Activated CD4-positive, alpha-beta T cell treated with anti-CD3 and anti-CD28 coated beads for 48 hours (primary cell): ENCODE measurements at places on chromosomes 5 and 9.
A peak's percentile ranks its signal among the peaks of the same experiment; 100 is the strongest.

DNA sequence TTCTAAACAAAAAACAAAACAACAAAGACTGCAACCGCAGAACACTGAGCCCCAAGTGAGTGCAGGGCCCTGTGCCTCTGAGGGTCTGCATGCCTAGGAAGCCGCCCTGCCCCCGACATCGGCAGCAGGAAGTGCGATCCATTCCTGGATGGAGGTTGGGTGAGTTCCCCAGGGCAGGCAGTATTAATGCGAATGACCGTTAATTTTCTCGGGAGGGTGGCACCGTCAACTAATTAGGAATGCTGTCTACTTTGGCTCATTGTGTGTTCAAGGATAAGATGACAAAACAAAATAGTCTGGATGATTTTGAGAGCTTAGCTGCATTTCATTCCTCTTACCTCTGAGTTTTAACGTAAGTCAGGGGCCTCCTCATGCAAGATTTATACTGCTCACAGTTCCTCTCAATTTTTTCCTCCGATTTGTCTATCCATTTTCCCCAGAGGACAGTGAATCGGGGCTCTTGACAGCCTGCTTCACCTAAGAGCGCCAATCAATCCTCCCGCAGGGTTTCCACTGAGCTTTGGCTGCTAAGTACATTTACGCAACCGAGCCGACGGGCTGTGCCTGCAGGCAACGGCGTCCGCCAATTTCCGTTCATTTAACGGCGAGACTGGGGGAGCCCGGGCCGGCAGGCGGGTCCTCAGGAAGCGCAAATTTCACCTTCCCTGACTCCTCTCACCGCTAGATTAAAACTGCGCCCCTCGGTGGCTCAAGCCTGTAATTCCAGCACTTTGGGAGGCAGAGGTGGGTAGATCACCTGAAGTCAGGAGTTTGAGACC is 2.9 kb upstream of the NXNL2 start:
- peak; percentile 27 for DNase-seq

DNA sequence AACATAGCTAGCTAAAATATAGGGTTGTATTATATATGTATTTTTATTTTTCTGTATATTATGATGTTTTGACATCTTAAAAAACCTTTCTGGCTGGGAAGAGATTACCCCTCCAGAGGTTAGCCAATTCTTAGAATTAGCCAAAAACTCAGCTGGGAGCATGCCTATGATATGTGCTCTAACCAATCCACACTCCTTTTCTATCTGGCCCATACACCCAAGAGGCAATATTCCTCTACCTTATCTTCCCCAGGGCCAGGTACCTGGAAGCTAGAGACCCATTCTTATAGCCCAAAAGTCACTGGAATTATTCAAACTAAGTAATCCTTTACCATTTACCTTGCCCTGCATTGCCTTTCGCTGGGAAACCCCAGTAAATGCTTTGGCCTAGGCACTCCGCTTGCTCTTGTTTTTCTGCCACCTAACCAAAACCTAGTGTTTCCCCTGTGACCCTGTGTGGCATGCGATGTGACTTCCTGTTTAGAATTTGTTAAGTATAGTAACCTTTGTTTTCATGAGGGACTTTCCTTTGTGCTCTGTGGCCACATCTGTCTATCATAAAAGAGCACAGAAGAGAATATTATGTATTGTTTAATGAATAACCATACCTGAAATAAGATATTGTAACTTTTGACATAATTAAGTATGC is 37.4 kb downstream of the CSNK1G3 start:
- DNase-seq, result peak; percentile 29

- no peak for DNase-seq
Observed at GRCh38 chr9:17319864-17320263, 185.0 kb downstream of the CNTLN start.

- DNase-seq, result no peak
Observed at GRCh38 chr9:120443489-120443888, 136.5 kb downstream of the CDK5RAP2 start.

DNA sequence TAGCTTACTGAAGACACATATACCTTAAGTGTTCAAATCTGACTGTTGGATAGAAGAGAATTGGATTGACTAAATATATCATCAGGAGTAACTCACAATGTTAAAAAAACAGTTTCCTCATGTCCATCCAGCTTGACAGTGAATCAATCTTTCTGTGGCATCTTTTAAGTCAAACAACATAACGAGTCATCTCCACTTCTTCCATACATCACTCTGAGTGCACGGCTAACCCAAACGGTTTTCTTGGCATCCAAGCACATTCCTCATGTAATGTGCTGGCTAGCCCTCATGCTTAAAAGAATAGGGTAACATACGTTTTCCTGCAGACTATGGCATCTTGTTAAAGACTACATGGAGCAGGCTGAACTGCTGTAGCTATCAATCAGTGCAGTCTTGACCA is 291.5 kb upstream of the TRPC7 start:
- DNase-seq, result no peak

DNA sequence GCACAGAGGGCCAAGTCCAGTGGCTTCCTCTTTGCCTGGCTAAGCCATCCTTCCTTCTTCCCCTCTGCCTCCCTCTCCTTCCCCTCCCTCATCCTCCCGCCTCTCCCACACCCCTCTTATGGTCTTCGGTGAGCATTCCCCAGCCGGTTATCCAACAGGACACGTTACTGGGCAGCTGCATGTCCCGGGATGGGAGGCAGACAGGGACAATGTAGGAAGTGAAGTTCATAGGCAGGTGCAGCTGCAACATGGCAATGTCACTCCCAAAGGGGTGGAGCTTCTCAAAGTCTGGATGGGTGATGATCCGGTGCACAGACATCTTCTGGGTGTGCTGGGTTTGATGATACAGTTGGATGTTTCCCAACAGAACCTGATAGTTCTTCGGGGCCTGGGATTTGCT is 71.4 kb upstream of the SPTLC1 start:
- no peak for DNase-seq

GRCh38 chr5:9351546-9351945 is 194.3 kb downstream of the SEMA5A start:
- no peak for DNase-seq

DNA sequence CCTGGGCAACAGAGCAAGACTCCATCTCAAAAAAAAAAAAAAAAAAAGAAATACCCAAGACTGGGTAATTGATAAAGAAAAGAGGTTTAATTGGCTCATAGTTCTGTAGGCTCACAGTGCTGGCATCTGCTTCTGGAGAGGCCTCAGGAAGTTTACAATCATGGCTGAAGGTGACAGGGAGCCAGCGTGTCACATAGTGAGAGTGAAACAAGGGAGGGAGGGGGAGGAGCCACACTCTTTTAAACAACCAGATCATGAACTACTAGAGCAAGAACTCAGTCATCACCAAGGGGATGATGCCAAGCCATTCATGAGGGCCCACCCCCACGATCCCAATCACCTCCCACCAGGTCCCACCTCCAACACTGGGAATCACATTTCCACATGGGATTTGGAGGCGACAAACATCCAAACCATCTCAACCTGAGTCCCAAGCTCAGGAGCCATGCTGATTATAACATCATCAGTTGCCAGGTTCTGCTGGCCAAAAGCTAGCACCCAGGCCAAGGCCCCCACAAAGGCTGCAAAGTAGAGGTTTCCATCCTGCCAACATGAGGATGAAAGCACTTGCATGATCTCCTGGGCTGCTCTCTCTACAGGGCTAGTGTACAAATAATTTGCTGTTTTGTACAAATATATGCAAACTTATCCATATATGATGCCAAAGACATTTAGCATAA is 15.3 kb downstream of the DENND1A start:
- peak; percentile 29 for DNase-seq

DNA sequence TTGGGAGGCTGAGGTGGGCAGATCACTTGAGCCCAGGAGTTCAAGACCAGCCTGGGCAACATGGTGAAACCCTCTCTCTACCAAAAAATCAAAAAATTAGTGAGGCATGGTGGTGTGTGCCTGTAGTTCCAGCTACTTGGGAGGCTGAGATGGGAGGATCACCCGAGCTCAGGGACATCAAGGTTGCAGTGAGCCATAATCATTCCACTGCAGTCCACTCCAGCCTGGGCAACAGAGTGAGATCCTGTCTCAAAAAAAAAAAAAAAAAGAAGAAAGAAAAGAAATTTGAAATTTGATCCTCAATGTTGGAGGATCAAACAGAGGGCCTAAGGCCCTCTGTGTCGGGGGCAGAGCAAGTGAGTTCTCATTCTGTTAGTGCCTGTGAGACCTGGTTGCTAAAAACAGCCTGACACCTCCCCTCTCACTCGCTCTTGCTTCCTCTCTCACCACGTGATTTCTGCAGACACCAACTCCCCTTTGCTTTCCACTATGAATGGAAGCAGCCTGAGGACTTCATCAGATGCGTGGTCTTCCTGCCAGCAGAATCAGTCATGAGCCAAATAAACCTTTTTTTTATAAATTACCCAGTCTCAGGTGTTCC is 8.4 kb upstream of the GOLPH3 start:
- DNase-seq, result no peak

DNA sequence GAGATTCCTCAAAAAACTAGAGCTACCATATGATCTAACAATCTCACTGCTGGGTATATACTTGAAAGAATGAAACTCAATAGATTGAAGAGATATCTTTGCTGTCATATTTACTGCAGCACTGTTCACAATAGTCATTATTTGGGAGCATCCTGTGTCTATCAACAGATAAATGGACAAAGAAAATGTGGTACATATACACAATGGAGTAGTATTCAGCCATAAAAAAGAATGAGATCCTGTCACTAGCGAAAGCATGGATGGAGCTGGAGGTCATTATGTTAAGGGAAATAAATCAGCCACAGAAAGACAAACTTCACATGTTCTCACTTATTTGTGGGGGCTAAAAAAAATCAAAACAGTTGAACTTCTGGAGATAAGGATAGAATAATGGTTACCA is 505.7 kb upstream of the ARRDC3 start:
- DNase-seq, result no peak

DNA sequence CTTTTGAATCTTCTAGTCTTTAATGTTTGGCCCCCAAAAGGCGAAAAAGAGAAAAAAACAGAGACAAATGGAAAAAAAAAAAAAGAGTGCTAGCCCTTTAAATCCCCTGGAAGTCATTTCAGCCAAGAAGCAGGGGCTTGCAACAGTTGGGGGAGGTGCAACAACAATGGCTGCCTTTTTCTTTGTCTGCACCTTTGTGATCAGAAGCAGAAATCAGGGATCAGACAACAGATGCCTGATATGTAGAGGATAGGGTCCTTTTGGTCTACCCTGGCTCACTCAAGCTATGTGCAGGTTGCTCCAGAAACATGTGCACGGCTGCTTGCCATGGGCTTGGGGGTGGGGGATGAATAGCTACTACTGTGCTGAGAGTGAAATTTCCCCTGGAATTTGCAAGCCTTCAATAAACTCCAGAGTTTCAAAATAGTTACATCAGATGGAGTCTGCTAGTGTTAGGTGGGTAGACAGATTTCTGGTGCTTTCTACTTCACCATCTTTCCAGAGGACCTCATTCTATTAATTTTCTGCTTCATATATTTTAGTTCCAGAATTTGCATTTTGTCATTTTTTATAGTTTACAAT is 150.9 kb downstream of the FGF18 start:
- no peak for DNase-seq

- no peak for DNase-seq
Observed at GRCh38 chr5:68822796-68823195, 271.0 kb upstream of the SLC30A5 start.

DNA sequence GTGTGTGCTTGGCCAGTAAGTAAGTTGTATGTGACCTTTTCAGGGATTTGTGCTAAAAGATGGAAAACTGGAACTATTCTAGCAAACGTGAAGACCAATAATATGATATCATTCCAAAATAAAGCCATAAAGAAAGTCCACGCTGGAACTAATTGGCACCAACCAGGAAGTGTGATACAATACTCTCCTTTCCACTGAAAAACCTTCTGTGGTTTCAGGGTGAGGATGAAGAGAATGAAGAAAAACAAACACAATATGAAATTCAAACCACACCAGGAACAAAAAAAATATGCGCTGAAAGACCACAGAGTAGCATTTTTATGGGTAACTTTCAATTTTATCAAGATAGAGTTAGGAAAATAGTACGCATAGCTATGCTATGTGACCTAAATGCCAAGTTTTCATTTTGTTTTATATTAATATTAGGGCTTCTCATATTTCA is 105.8 kb downstream of the EFNA5 start:
- no peak for DNase-seq

DNA sequence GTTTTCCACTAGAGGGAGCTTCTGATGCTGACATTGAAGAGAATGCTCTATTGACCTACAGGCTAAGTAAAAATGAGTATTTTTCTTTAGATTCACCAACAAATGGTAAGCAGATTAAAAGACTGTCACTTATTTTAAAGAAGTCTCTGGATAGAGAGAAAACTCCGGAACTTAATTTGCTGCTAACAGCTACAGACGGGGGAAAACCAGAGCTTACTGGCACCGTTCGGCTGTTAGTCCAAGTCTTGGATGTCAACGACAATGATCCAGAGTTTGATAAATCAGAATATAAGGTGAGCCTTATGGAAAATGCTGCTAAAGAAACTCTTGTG is 764 bp downstream of the PCDHA11 start:
- DNase-seq, result no peak

- DNase-seq, result peak; percentile 83
Observed at GRCh38 chr5:156920042-156920860, 42.8 kb downstream of the TIMD4 start.

- no peak for DNase-seq
Observed at GRCh38 chr5:73266176-73266738, 93.3 kb downstream of the TMEM174 start.

- no peak for DNase-seq
Observed at GRCh38 chr9:71306134-71306533, 184.7 kb upstream of the TRPM3 start.

- DNase-seq, result peak; percentile 6
Observed at GRCh38 chr9:14960881-14961280, 50.7 kb upstream of the FREM1 start.

- no peak for DNase-seq
Observed at GRCh38 chr9:15696979-15697378, 144.1 kb downstream of the CCDC171 start.

- DNase-seq, result no peak
Observed at GRCh38 chr5:81748556-81748955, 2.3 kb downstream of the SSBP2 start.

- no peak for DNase-seq
Observed at GRCh38 chr9:130020618-130021017, 22.4 kb downstream of the FNBP1 start.

- no peak for DNase-seq
Observed at GRCh38 chr9:4024281-4024777, 275.5 kb downstream of the GLIS3 start.

- no peak for DNase-seq
Observed at GRCh38 chr5:157828944-157829639, 29.9 kb downstream of the CLINT1 start.

DNA sequence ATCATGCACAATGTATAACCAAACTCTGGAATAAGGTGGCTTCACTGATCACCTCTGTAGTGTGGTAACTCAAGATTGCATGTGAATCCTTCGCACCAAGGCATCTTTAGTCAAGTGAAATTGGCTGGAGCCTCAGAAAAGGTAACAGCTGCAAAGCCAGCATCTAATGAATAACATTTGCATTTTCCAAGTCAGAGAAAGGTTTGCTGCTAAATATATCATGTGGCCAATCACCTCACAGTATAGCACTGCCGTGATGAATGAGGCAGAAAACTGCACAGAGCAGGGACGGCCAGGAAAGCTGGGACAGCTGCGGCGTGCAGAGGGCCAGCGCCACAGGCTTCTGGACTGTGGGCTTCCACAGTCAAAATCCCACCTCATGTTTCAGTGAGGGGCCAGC is 18.5 kb downstream of the MRPS27 start:
- DNase-seq, result no peak

GRCh38 chr5:82360022-82360421 is 81.9 kb upstream of the RPS23 start:
- DNase-seq, result no peak
